Stimulated activated CD4-positive, alpha-beta T cell treated with anti-CD3 and anti-CD28 coated beads, Interleukin-15, amount 100 ng/mL, for 1 hour (primary cell): ENCODE measurements at places on chromosomes 12 and 14.

- no peak for DNase-seq
These were observed 3.4 kb downstream of the MMP17 start for GRCh38 chr12:131831635-131832041.

DNA sequence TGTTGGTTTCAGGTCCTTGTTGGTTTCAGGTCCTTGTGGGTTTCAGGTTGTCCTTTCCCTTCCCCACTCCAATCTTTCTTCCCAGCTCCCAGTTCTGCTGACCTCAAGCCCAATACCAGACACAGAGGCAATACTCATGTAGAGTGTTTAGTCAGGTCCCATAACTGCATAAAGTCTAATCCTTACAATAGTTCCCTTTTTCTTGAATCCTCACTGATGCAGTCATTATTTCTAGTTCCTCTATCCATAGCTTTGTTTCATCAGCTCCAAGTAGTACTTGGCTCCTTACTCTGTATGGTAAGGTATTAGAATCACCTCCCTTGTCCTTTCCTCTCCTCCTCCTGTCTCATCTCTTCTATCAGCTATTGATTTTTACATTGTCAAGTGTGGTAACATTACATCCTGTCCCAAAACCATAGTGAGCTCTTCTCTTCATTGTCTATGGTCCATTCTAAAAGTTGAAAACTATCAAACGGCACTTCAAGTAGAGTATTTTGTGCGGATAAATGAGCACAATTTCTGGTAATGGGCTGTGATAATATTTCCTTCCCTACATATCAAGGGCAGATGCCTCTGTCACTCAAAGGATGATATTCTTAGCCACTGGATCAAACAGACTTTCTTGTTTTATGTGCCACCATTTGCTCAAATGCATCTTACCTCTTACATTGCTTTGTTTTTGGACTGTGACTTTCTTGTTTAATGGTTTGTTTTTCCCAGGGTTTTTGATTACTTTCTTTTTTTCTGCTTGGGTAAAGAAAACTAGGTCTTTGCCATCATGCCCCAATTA, 57.2 kb upstream of the JDP2 start:
- no peak for DNase-seq

- no peak for DNase-seq
These were observed 28.5 kb downstream of the CDKN1B start for GRCh38 chr12:12745576-12746211.

GRCh38 chr12:117147639-117148038, 42.6 kb downstream of the FBXO21 start:
- no peak for DNase-seq

DNA sequence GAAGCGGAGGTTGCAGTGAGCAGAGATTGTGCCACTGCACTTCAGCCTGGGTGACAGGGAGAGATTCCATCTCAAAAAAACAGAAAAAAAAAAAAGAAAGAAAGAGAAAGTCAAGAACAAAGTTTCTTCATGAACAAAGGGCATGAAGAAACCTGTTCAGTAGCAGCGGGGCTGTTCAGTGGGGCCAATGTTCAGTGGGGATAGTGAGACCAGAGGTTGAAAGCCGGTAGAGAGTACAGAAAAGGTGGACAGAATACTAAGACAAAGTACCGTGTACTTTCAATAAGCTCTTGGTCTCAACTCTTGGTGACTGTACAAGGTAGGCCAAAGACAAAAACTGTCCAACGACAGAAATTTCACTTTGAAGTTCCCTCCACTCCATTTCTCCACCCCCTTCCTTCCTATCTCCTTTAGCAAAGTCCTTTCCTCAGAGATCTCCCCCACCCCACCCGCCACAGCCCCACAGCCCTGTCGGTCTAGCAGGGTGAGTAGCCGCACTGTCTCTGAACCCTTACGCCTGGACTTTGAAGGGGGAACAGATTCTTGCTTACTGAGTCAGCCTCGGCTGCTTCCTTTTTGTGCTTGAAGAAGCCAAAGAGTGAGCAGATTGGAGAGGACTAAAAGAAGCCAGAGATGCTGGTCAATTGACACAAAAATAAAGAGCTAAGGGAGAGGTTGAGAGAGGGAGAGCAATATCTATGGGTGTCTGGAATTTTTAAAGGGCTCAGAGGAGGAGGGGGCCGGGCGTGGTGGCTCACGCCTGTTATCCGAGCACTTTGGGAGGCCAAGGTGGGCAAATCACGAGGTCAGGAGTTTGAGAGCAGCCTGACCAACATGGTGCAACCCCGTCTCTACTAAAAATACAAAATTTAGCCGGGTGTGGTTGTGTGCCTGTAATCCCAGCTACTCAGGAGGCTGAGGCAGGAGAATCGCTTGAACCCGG, 44.2 kb upstream of the FOS start:
- DNase-seq: no peak

GRCh38 chr12:100253437-100253836, 13.4 kb downstream of the DEPDC4 start:
- DNase-seq: no peak

- DNase-seq: no peak
These were observed 98.6 kb upstream of the FKBP4 start for GRCh38 chr12:2696136-2696535.

DNA sequence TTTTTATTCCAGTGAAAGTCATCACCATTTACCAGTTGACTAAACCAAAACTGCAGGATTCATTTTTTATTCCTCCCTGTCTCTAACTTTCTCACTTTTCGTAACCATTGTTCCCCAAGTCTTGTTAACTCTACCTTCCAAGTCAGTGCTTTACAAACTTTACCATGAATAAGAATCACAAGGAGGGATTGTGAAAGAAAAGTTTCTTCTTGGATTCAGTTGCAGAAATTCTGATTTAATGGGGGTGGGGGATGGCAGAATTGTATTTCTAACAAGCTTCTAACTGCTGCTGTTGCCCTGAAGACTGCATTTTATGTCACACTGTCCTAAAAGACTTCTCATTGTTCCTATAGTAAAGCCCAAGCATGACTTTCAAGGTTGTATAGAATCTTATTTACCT, 5.0 kb upstream of the RAB21 start:
- no peak for DNase-seq

DNA sequence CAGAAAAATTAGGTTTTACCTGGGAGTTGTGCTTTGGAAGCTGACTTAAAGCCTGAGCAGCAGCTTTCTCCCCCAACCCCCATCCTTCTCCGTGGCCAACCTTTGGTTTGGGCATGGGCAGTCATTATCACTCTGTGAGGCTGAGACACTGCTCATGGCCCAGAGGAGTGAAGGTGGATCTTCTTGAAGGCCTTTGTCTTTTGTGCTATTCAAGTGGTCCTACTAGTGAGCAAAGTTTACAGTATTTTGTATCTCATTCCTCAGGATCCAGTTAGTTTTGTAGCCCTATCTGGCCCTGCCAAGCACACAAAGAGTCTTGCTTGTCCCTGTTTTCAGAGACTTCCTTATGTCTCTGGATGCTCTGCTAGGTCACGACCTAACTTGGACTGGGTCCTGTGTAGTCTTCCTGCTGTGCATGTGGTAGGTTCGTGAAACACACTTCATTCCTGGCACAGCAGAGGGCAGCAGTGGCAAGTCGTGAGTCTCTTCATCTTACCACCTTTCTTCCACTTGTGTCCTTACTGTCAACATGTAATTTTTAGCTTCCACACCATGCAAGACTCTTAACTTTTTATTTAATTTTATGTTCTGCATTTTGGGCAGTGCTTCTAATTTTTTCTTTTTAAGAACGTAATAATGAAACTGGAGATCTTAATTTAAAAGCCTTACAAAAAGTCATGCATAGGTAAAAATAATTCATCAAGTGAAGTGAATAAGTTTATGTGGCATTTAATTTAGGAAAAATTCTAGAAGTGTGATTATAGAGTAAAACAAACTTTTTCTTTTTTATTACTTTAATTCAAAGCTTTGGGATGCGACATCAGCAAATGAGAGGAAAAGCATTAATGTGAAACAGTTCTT, 53.7 kb downstream of the APAF1 start:
- peak; percentile 21 for DNase-seq

- no peak for DNase-seq
These were observed 49.7 kb upstream of the CHPT1 start for GRCh38 chr12:101647711-101648110.

DNA sequence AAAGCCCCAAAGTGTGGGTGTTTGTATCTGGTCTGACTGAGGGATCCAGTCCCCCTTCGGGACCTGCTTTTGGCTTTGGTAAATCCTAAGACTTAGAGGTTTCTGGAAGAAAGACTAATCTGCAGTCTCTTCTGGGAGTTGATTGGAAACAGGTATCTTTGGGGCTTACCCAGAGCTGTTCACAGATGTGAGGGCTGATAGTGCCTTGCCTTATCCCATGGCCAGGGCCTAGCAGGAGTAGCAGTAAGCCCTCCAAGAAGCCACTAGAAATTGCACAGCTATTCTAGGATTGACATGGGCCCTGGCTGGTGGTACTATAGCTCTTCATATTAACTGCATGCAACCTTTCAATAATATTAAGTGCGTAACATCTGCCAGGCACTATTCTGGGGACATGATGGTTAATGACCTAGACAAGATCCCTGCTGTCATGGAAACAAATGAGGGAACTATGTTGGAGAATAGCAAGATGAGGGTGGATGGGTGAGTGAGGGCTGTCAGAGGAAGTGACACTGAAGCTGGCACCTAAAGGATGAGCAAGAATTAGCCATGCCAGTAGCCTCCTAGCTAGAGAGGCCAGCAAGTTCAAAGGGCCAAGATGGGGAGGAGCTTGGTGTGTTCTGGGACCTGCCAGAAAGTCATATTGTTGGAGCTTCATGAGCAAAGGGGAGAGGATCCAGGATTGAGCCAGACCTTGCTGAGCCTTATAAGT, 71.7 kb downstream of the CRADD start:
- DNase-seq: no peak

GRCh38 chr12:41904041-41904440, 240.6 kb downstream of the GXYLT1 start:
- no peak for DNase-seq

GRCh38 chr12:27969624-27970400, 2.7 kb downstream of the PTHLH start:
- DNase-seq: peak; percentile 28

- DNase-seq: no peak
These were observed 1929.1 kb upstream of the SEL1L start for GRCh38 chr14:83462759-83463158.

DNA sequence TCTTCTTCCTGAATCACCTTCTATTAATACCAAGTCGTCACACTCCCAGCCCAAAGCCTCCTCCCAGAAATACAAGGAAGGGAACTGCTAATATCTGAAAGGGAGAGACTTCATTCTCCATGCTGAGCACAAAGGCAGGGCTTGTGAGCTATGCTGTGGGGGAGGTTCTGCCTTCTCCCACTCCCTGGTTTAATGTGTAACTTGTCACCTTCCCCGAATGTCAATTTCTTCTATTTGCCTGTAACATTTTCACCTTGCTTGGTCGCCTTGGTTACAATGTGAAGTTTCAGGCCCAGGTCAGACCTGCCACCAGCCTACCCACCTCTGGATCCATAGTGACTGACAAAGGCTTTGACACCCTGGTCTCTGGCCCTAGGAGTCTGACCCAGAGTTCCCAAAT, 82.0 kb upstream of the ESRRB start:
- no peak for DNase-seq

DNA sequence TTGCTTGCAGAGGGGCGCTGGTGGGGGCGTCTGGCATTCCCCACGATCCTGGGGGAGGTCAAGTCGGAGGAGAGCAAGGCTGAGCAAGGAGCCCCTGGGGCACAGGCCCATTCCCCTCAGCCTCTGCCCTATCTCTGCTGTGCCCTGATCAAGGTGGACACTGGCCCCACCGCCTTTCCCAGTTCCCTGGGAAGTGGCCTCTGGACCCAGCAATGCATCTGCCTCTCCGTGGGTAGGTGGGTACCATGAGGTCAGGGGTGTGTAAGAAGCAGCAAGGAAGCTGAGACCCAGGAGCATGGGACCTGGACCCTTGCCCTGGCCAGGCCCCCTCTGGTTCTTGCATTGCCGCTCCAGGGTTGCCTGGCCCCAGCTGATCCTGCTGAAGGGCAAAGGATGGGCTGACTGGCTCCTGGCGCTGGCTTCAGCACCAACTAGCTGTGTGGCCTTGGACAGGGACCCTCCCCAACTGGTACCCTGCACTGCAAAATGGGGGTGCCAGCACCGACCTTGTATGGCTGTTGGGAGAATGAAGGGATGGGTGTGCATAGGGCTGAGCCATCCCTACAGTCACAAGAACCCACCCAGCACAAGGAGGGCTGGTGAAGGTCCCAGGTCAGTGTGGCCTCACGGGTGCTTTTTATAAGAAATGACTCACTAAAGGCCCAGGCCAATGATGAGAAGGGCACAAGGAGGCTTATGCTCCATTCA, 19.6 kb downstream of the SLC25A29 start:
- DNase-seq: no peak

DNA sequence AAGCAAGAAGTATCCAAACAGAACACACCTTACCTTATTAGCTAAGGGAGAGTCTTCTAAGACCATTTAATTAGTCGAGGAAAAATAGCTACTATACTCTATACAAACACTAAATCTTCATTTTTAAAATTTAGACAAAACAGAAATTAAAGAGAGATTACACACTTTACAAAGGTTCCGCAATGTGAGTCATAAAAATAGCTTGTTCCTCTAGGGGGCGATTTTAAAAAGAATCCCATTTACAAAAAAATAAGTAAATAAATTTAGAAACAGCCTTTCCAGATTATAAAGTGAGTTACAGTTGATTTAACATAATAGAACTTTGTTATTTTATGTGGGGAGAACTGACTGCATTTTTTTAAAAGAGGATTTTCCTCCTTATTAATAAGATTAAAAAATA, 201.6 kb downstream of the PAX9 start:
- no peak for DNase-seq

DNA sequence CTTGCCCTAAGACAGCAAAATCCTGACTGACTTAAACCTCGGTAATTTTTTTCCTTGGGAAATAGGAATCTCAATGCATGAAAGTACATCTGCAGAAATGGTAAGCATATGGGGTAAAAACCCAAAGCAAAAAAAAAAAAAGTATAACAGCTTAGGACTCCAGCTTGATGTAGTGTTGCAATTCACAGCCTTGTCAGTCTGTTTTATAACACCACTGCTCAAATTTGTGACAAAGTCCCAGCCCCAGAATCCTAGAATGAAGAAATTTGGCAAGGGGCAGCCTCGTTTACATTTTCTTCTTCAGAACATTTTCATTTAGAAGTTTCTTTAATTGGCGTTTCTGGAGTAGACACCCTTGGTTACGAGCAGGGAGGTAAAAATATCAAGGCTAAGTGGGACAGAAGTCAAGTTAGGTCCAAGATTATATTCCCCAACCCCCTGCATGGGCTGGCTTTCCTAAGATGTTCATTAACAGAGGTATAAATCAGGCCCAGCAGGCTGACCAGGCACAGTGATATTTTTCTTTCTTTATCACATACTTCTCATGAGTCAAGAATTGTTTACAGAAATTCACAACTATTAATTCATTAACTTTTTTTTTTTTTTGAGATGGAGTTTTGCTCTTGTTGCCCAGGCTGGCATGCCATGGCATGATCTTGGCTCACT, 424.0 kb downstream of the RMST start:
- DNase-seq: no peak

- DNase-seq: no peak
These were observed 70.7 kb downstream of the CMKLR1 start for GRCh38 chr12:108268397-108268796.

DNA sequence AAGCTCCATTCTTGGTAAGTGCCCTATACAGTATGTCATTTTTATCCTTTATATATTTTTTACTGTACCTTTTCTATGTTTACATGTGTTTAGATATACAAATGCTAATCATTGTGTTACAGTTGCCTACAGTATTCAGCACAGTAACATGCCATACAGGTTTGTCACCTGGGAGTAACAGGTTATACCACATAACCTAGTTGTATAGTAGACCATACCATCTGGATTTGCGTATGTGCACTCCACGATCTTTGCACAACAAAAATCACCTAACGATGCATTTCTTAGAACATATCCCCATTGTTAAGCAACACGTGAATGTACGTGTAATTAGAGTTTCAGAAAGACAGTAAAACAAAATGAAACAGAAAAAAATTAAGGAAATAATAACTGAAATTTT, 11.9 kb upstream of the ANO2 start:
- DNase-seq: no peak
